Endothelial cell of umbilical vein (primary cell): ENCODE measurements at places on chromosomes 3 and 15. TPM values are rescaled to one million over a fixed set of nuclear protein-coding genes. Genes with fewer than 3 reads are reported as not detected.

DNA sequence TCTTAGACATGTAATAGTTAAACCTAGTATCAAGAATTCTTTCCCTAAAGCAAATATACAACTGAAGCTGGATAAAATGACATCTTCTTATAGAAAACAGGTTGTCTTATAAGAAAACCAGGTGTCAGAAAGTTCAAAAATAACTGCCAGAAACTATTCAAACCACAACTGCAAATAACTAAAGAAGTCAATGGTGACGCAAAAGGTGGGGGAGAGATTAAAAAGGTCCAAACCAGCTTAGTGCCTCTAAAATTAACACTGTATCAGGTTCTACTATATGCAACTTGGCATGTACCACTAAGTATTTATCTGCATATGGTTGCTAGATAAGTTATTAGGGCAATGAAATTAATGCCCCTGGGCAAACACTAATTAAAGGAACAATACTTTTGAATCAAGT is 136.8 kb downstream of the TBL1XR1 start:
- H3K36me3 ChIP-seq = no peaks in the 10 kb centered on the region
- H3K27ac ChIP-seq = no peak overlapping the region
- no peak overlapping the region for H3K4me3 ChIP-seq
- H3K4me1 ChIP-seq = peaks cover 13% of the 10 kb centered on the region
- H3K27me3 ChIP-seq = no peaks in the 10 kb centered on the region
- no peak for DNase-seq

GRCh38 chr3:126955004-126955790 is 27.7 kb upstream of the PLXNA1 start:
- DNase-seq = no peak
- H3K36me3 ChIP-seq = no peaks in the 10 kb centered on the region
- no peak overlapping the region for H3K27ac ChIP-seq
- no peak overlapping the region for H3K4me3 ChIP-seq
- no peaks in the 10 kb centered on the region for H3K27me3 ChIP-seq
- no peaks in the 10 kb centered on the region for H3K4me1 ChIP-seq

Gene FOXB1
- not detected in 2 replicates for polyA plus RNA-seq

DNA sequence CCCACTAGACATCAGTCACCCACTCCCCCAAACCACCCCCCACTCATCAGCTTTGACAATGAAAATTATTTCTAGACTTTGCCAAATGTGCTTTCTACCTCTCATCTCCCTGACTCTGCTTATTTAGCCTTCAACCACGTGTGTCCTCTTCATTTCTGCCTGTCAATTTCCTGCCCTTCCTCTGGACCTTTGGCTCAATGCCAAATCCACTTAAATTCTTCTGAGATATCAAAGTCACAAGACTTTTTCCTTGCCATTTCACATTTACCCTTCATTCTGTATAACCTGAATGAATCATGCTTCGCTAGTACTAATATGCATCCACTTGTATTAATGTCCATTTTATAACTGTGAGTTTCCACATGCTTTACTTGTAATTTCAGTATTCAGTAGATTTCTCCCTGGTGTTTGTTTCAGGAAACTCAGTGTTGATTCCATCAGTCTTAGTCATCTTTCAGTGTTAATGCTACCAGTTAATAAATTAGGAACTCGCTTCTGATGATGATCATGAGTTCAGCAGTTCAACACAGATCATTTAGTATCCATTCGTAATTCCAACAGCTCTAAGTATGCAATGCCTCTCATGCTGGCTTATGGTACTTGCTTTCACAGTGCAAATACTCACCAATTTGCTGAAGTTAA is 128.2 kb upstream of the OSTN start:
- H3K27ac ChIP-seq = no peak overlapping the region
- H3K27me3 ChIP-seq = no peaks in the 10 kb centered on the region
- peak; percentile 10 for DNase-seq
- peaks cover 10% of the 10 kb centered on the region for H3K4me1 ChIP-seq
- H3K4me3 ChIP-seq = no peak overlapping the region

- no peak overlapping the region for H3K27ac ChIP-seq
- H3K36me3 ChIP-seq = no peaks in the 10 kb centered on the region
- no peaks in the 10 kb centered on the region for H3K4me1 ChIP-seq
- no peaks in the 10 kb centered on the region for H3K27me3 ChIP-seq
- no peak for DNase-seq
Observed at GRCh38 chr3:116449546-116450350, 4.5 kb upstream of the LSAMP start.

GRCh38 chr3:172892158-172892557 is 141.6 kb downstream of the ECT2 start:
- H3K27ac ChIP-seq = no peak overlapping the region
- no peaks in the 10 kb centered on the region for H3K27me3 ChIP-seq
- no peak overlapping the region for H3K4me3 ChIP-seq
- no peaks in the 10 kb centered on the region for H3K36me3 ChIP-seq
- DNase-seq = peak; percentile 72
